ENCODE measurements at places on chromosomes 16 and 17.
A peak's percentile ranks its signal among the peaks of the same experiment; 100 is the strongest.

- DNase-seq: no peak
Measured at GRCh38 chr17:50301891-50302584, 27.8 kb downstream of the TMEM92 start.

- peak; percentile 9 for DNase-seq
Measured at GRCh38 chr17:61723183-61723582, 132.2 kb upstream of the NACA2 start.

DNA sequence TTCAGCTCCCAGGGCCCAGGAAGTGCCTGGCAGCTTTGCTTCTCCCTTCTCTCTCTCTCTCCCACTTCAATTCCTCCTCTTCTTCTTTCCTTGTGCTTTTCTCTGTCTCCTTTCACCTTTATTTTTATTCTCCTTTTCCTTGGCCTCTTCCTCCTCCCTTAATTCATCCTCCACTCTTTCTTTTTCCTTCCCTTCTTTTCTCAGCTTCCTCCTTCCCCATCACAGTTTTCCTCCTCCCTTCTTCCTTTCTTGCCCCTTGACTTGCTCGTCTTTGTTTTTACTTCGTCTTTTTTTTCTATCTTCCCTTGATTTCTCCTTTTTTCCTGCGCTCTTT lies 99.4 kb upstream of the LHX1 start:
- no peak for DNase-seq

DNA sequence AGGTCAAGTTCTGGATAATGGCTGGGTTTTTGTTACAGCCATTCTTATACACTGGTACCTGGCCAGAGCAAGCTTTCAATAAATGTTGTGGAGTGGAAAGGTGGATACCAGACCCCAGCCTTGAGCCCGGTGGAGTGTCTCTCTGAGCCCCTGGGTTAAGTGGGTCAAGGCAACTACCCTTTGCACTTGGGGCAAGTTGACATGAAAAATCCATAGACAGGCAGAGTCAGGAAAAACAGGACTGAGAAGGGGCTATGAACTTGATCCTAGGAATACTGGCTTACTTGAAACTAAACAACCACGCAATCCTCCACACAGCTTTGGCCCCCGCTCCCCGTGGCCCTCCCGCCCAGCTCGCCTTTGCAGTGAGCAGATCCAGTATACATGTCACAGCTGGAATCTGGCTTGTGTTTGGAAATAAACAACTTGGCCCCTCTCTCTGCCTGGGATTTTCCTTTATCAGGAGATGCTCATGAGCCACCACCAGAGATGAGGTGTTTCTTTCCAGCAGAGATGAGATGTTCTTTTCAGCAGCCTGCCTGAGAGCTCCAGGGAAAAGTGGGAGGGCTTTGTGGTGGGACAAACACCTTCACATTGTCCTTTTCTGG lies 65.9 kb downstream of the KSR1 start:
- no peak for DNase-seq

DNA sequence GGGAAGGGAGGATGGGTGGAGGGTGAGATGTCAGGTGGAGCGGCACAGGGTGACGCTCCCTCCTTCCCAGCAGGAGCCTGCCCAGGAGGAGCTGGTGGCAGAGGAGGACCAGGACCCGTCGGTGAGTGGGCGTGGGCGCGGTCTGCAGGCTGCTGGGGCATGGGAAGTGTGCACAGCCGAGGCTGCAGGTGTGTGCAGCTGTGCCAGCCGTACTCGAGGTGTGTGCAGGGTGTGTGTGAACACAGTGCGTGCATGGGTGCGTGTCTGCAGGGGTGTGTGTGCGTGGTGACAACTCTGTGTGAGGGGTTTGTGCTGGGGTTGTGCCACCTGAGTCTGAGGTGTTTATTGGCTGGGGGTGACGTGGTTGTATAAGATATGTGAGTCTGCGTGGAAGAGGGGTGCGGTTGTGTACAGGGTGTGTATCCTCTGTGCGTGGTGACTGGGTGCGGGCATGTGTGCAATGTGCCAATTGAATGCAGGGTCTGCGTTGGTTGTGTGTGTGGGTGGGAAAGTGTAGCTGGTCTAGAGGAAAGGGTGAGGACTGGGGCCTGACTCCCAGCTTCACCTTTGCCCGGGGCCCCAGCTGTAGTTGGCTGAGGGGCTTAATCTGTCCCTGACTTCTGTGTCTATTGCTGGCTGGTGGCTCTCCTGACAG lies 670 bp downstream of the TNFSF12 start:
- DNase-seq: no peak

DNA sequence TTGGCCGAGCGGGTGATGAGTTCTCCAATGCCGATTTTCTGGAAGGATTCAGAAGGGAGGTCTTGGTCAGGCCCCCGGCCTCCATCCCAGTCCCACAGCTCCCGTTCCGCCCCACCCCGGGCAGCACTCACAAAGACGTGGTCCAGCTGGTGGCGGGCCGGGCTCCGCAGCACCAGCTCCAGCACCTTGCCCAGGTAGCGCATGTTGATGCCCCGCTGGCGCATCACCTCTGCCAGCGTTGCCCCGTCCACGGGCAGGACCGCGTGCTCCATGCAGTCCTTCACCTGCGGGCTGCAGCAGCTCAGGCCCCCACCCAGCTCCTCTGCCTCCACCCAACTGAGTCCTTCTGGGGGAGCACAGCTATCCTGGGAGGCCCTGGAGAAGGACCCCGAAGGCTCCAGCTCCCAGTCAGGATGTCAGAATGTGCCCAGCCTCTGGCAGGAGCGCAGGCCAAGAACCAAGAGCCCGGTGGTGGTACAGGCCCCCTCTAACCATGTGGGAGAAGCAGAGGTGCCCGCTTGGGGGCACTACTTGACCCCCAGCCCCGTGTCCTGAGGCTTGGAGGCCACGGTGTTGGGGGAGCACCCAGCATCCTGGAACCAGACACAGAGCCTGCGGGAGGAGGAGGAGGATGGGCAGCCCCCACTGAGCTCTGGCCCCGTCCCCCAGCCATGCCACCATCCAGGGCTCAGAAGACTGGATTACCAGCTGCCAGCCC lies 16.2 kb downstream of the CLUH start:
- no peak for DNase-seq

GRCh38 chr17:70292366-70292765 lies 123.0 kb downstream of the KCNJ2 start:
- no peak for DNase-seq

DNA sequence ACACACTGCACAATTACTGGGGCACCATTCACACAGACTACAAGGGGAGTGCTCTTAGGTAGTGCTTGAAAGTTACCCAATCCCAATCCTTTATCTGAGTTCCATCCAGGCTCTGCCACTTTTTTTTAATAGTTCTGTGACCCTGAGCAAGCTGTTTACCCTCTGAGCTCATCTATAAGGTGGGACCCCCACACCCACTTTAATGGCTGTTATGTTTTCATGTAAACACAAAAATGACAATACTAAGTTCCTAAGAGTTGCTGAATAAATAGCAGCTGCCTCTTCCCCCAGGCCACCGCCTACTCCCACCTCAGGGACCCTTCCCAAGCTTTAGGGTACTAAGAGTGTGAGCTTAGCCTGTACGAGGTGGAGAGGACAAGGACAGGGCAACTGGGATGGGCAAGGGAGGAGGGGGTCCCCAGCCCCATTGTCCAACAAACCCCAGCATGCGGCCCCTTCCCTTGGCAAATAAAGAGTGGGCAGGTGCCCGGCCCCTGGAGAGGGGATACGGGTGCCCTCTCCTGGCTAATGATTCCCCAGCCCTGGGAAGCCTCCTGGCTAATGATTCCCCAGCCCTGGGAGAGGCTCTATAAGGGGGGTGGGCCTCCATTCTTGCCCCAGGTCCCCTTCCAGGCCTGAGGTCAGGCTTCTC lies 14.6 kb downstream of the SLC13A2 start:
- no peak for DNase-seq

DNA sequence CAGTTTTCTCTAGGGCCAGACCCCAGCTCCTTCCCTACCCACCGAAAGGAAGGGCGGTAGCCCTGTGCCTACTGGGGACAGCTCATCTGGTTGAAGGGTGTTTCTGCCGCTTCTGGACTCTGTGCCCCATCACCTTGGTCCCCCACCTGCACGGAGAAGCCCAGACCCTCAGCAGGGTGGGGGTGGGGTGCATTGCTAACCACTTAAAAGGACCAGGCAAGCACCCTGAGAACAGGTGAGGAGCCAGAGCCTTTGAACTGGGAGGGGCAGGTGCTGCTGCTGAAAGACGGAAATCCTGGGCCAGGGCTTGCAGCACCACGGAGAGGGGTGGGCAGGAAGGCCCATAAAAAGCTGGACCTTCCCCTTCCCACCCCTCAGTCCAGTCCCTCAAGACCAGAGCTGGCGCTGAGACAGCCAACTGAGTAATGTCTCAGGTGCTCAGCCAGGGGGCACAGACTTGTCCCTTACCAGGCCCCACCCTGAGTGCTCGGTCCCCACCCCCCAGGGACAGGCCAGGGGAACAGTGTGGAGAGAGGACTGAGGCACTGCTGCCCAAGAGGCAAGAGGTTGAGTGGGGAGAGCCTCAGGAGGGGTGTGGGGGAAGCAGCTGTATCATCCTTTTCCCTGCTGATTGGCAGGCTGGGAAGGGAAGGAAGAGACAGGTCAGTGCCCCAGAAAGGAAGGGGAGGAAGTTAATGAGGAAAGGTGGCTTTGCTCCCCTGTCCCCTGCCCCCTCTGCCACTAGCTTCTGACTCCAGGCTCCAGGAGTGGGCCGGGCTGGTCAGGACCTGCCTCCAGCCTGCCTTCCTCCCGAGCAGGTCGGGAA lies 10.9 kb upstream of the SP2 start:
- no peak for DNase-seq

GRCh38 chr16:80564394-80564793 lies 23.6 kb downstream of the DYNLRB2 start:
- DNase-seq: no peak

DNA sequence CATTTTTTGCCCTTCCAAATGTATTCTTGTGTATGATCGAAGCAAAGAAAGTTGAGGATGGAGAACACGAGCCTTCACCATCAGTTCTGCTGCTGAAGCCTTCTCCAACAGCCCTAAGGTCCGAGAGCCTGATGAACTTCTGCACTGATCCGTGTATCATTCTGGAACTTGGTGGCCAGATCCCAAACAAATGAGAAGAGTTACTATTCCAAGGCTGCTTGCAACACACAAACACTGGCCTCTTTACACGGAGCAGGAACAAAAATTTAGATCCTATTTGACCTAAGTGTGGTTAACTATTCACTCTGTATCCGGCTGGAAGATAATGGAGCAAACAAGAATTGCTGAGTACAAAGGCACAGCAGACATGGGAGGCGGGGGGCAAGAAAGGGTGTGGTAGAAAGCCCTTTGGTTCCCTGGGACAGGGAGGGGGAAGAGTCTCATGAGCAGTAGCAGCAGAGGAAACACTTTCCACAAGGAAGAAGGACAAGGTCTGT lies 282.9 kb downstream of the SOX9 start:
- DNase-seq: no peak

DNA sequence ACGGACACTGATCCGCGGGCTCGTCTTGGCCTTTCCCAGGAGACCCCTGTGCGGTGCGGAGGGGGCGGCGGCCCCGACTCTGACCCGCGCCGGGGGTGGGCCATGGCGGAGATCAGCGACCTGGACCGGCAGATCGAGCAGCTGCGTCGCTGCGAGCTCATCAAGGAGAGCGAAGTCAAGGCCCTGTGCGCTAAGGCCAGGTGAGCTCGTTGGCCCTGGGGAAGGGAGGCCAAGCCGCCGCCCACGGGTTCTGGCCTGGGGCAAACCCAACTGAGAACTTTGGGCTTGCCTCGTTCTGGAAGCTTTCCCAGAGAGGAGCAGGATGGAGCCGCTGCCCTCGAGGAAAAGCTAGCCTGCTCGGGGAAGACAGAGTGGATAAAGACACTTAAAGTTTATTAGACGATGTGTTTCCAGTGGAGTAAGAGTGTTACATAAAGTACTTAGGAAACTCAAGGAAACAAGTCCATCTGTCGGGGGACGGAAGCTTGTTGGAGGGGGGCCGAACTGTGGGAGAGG lies 540 bp downstream of the PPP4C start:
- DNase-seq: peak; percentile 40

DNA sequence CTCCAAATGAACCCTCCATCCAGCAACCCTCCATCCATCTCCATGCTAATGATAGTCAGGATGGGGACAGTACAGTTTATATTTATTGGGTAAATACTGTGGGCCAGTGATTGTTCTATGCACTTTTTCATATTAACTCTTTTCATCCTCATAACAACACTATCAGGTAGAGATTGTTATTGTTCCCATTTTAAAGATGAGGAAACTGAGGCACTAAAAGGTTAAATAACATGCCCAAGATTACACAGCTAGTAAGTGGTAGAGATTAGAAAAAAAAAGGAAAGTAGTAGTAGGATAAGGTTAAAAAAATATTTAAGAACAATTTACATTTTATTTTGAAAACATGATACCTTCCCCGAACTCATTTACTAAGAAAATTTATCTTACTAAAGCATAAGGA lies 21.9 kb upstream of the SUPT4H1 start:
- DNase-seq: no peak

DNA sequence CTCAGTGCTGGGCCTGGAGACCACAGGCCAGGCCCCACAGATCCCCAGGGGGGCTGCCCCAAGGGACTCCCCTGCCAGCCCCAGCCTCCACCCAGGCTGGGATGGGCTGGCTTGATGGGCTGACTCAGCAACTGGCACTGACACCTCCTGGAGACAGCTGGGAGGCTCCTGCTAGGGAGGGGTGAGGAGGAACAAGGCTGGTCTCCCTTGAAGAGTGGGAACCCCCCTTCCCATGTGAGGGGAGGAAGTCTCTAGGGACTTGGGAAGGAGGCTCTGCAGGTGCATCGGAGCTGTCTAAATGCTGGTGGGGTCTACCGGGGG lies 10.4 kb downstream of the NHERF1 start:
- no peak for DNase-seq

GRCh38 chr17:83149761-83150251 lies 70.4 kb downstream of the METRNL start:
- DNase-seq: no peak

GRCh38 chr16:79750311-79750710 lies 149.8 kb upstream of the MAF start:
- no peak for DNase-seq

- DNase-seq: no peak
Measured at GRCh38 chr16:12186774-12187335, 210.3 kb downstream of the SNX29 start.

GRCh38 chr16:79132701-79133100 lies 467.8 kb downstream of the MAF start:
- DNase-seq: no peak

DNA sequence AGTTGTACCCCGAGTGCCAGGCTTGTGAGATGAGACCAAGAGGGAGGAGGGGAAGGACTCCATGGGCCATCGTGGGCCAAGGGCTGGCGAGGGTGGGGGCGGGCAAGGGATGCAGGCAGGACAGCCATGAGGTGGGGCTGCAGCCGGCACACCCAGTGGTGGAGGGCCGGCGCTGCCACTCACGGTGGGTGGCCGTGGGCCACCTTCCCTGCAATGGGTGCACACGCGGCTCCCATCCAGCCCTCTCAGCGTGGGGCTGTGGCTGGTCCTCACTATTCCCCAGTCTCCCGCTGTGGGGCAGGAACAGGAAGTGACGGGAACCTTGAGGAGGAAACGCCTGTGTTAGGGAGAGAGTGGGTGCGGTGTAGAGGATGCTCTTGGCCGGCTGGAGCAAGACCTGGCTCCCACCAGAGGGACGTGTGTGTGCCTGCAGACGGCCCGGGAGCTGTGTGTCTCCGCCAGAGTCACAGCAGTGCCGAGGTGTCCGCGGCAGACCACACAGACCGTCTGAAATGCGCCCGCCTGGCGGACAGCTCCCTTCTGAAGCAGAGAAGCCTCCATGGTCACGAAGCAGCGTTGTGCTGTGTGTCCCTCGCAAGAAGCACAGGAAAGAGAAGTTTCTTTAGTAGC lies 23.6 kb downstream of the CIBAR2 start:
- DNase-seq: no peak
